NCI-H345 (cell line): ENCODE measurements at places on chromosomes 2 and 18.
A peak's percentile ranks its signal among the peaks of the same experiment; 100 is the strongest.

GRCh38 chr2:61157371-61158003 is 4.5 kb upstream of the C2orf74 start:
- no peak for DNase-seq

- DNase-seq = no peak
Measured at GRCh38 chr2:156818221-156818620, 382.0 kb downstream of the GPD2 start.

- no peak for DNase-seq
Measured at GRCh38 chr2:145777297-145777696, 1257.4 kb upstream of the ZEB2 start.

DNA sequence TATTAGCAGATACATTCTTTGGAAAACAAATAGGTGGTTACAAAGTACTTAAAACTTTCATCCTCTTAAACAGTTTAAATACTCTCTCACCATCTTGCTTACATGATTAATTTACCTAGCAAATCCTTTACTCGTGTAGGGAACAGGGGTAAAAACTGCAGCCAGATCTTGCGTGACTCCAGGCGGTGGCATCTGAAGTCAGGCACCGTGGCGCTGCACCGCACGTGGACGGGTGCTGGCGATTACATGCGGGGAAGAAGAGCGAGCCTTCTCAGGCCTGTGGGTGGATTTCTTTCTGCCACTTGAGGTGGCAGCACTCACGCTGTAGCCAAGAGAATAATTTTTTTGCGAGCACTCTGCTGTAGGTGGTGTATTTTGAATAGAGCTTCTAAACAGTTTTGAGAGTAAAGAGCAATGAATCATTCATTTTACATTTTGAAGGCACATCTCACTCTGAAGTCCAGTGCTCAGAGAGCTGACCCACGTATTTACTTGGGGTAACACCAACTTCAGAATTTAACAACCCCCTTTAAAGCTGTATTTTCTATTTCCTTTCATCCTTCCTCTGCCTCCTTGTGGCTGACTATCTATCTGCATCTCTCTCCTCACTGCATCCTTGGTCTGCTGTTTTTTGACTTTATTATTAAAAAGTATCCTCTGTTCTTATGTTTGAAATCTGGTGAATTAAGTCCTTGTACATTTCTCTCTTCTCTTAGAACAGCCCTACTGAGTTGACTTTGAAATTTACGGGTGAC is 68.9 kb downstream of the EPAS1 start:
- no peak for DNase-seq

DNA sequence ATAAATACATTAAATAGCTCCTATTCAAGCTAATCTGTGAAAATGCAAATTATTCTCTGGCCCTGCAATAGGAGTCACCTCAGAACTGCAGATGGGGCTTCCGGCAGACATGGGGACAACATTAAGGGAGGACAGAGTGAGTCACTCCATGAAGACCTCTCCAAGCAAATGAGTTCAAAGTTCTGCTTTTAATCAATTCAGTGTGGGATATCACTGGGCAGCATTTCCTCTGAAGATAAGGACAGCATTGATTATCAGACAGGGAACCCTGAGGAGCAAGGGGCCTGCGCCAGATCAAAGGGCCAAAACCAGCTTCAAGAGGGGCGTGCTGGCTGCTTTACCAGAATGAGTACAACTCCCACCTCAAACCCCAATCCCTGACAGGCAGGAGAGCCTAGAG is 356.9 kb upstream of the KLHL29 start:
- DNase-seq = no peak

DNA sequence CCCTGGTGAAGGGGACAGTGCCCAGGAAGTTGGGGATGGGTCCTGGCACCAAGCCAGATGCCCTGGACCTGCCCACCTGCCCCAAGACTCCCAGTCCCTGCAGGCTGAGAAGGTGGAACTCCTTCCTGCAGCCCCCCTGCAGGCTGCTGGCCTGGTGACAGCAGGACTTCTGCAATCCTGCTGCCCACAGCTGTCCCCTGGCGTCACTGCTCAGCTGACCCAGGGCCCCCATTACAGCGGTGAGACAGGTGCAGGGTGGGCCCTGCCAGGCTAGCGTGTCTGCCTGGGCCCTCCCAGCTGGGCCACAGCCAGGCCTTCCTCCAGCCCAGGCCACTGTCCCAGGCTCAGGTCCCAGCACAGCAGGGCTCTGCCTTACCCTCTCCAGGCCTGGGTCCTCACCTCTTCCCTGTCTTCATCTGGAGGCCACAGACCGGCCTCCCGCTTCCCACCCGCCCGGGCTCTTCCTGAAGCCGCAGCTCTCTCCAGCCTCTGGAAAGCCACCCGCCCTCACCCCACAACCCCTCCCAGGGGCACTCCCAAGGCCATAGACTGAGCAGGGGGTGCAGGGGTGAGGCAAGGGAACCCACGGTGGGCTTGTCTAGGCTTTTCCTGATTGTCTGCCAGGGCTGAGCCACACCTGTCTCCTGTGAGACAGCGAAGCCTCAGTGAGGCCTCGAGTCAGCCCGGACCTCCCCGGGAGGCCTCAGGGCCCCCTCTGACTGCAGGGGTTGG is 8.8 kb upstream of the ERFE start:
- DNase-seq = no peak

GRCh38 chr18:49656073-49656692 is 94.3 kb downstream of the LIPG start:
- no peak for DNase-seq

DNA sequence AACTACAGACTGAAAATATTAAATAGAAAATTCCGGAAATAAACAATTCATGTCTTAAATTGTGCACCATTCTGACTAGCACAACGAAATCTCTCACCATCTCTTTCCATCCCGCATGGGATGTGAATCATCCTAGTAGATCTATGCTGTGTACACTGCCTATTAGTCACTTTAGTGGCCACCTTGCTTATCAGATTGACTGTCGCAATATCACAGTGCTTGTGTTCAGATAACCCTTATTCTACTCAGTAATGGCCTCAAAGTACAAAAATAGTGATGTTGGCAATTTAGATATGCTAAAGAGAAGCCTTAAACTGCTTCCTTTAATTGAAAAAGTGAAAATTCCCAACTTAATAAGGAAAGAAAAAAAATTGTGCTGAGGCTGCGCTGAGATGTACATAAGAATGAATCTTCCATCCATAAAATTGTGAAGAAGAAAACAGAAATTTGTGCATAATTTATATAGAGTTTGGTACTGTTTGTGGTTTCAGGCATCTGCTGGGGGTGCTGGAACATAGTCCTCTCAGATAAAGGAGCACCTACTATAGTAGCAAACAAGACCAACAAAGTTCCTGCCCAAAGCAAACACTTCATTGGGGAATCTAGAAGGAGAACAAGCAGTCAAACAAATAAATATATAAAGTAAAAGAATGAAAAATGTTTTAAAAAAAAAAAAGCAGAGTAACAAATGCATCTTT is 12.0 kb downstream of the PSMD1 start:
- DNase-seq = no peak

- no peak for DNase-seq
Measured at GRCh38 chr2:58900246-58901027, 659.3 kb upstream of the FANCL start.

- DNase-seq = no peak
Measured at GRCh38 chr18:24208270-24209035, 69.6 kb downstream of the CABYR start.

GRCh38 chr2:156322686-156323231 is 9.8 kb downstream of the NR4A2 start:
- DNase-seq = no peak

DNA sequence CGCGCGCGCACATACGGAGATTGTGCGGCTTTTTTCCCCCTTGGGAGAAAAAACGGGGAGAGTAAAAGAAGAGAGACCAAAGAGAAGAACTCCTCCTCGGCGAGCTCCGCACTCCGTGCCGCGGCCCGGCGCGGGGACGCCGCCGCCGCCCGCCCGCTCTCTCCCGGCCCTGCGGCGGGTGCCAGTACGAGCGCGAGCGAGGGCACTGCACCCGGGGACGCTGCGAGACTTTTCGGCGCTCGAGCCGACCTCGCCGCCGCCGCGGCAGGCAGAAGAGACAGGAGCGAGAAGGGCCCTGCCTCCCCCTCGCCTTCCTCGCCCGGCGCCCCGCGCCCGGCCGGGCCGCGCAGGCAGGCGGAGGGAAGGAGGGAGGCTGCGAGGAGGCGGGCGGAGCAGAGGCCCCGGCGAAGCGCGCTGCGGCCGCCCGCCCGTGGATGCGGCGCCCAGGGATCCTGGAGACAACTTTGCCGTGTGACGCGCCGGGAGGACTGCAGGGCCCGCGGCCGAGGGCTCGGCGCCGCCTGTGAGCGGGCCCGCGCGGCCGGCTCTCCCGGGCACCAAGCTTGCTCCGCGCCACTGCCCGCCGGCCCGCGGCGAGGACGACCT is 857 bp upstream of the INHBB start:
- peak; percentile 57 for DNase-seq

GRCh38 chr2:64525317-64525613 is 1.1 kb downstream of the AFTPH start:
- no peak for DNase-seq

DNA sequence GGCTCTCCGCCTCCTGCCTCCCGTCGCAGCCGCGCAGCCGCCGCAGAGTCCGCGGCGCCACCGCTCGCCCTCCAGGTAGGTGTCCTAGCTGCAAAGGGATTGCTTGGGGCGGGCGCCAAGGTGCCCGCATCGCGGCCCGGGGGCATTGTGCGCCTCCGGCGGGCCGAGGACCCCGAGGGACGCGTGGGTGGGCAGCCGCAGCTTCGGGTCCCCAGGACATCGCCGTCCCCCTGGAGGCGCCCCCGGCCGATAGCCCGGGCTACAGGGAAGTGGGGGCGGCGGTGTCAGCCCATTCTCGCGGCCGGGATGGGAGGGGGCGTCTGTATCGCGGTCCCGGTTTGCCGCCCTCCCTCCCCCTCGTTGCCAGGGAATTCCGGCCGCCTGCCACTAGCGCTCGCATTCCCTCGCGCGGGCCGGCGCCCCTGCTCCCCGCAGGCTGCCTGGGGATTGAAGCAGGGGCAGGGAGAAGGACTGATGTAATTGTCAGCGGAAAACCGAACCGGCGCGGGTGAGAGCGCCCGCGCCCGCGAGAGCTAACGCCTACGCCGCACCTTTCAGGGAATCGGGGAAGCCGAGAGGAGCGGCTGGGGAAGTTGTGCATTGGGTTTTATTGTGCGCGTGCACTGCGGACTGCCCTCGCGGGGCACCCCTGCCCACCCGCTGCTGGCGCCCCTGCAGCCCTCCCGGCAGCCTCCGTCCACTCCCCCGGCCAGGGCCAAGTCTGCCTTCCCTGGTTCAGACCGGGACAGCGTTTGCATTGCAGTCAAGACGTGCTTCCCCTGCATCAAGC is 483 bp downstream of the OSBPL6 start:
- DNase-seq = peak; percentile 60

DNA sequence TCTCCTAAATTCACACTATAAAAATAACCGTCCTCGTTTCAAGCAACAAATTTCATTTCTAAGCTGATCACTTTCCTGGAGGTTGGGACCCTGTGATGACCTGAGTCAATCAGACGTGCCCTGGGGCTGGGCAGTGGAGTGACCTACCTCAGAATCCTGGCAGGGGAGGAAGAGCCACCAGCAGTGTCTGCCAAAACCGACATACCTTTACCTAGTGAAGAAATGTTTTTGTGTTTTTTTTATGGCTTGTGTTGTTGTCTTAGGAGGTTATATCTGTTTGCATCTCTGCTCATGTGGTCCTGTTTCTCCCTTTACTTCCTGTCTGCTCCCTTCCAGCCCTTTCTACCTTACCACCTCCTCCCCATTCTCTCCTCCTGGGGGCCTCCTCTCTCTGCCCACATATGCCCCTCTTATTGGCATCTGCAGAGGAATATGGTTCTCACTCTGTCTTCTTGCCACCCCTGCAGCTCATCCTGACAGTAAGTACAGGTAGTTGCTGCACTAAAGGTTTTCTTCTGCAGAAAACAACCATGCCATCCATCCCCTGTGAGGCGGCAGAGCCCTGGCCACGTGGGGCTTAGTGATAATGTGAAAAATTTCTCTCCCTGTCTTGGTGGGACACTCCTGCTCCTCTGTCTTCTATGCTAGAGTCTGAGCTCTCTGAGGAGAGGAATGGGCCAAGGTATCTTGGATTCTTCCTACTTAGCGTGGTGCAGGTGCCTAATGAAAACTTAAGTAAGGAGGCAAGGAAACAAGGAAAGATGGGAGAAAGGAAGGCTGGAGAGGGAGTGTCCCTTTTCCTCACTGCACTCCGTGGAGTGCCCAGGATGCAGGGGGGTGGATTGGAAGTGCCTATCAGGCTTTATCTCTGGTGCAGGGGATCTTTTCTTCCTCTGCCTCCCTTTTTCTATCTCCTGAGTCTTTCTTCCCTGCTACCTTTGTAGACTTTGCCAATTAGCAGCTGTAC is 15.4 kb downstream of the ACOXL start:
- no peak for DNase-seq

DNA sequence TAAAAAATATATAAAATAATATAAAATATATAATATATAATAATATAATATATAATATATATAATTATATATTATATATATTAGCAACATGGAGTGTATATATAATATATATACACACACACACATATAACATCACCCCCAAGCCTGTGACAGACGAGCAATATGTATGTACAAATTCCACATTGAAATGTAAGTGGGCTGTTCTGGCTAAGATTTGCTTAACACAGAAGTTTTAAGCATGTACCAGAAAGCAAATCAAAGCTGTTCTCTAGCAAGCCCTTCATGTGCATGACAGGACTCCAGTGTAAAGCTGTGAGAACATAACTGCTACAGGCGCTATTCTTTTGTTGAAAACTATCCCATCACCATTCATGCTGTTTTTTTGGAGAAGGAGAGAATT is 261.7 kb upstream of the TNP1 start:
- no peak for DNase-seq

GRCh38 chr2:121090088-121090715 is 194.8 kb downstream of the TFCP2L1 start:
- DNase-seq = no peak

DNA sequence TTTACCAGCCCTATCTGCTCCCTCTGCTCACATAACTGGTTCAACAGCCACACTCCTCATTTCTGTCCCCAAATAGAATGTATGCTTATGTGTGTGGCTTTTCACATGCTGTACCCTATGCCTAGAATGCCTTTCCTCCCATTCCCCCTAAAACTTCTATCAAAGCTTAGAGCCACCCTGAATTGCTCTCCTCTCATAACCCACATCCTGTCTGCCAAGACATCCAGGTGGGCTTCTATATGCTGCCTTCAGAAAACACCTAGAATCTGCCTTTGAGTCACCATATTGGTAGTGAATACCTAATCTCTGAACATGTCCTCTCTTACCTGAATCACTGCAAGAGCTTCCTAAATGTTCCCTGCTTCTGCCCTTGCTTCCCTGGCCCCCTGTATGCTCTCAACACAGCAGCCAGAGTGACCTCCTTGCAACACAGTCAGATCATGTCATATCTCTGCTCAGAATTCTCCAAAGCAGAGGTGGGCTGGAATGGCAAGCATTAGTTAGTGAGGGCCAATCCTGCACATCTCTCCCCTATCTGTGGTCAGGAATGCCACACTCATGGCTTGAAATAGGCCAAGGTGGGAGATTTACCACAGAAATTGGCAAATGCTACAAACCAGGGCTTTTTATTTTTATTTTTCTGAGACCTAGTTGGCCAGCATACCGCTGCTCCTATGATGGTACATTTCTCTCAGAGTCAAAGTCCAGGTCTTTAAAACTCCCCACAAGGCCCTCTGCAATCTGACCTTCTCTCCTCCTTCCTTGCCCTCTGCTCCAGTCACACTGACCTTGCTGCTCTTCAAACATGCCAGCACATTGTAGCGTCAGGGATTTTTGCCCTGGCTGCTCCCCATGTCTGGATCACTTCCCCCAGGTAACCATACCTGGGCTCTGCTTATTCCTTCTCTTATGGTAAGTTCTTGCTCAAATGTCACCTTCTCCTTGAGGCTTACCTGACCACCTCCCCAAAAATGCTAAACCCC is 111.8 kb upstream of the STON1 start:
- DNase-seq = no peak
